Fibroblast of skin of left biceps (primary cell): ENCODE measurements at places on chromosomes 13 and 19.

DNA sequence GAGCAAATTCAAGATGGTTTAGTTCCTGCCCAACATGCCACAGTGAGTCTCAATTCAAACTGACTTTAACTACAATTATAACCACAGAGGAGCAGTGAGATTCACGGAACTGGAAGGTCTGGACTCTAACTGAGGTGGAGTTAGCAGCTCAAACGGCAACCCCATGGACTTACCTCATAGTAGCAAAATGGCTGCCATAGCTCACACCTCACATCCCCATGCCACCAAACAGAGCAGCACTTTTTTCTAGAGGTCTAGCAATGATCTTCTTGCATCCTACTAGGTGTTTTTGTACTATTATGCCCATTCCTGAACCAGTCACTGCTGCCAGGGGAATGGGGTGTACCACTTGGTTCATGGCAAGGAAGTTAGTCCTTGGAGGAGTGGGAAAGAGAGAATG lies 87.7 kb downstream of the ZNF536 start:
- no peak for DNase-seq

DNA sequence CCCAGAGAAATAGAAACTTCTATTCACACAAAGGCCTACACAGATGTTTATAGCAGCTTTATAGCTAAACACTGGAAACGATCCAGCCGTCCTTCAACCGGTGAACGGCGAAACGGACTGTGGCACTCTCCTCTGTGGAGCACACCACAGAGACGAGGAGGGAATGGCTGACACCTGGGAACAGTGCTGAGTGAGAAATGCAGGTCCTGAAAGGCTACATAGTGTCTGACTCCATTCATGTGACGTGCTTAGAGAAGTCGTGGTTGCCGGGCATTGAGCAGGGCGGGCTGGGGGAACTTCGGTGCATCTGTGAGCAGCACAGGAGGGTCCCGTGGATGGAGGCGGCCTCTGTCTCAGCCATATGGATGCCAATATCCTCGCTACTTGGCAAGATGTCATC lies 3.1 kb upstream of the GRK1 start:
- no peak for DNase-seq

DNA sequence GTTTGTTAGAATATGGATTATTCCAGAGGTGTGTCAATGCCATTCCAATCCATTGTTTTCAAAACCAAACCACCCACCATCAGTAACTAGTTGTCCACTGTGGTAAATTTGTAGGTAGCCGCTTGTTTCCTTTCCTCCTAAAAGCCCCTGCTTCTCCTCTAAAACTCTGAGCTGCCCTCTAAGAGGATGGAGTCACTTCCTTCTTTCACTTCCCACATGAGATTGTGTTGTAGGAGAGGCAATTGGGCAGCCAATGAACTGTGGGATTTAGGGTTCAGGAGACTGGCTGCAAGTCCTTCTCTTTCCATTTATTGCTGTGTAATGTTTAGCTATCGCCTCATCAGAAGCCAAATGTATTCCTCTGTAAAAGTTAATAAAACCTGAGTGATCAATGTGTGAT lies 49.9 kb upstream of the RFXAP start:
- no peak for DNase-seq

DNA sequence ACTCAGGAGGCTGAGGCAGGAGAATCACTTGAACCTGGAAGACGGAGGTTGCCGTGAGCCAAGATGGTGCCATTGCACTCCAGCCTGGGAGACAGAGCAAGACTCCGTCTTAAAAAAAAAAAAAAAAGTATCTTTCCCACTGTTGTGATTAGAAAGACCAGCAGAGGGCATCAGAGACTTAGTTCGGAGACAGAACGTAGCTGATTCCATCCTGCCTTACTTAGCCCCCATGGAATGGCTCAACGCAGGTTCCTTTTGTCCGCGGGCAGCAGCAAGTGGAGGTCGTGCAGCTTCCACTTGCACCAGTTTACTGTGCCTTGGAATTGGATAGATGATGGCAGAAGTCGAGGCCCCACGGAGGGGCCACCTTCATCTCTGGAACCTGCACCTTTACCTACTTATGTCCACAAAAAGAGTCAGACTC lies 8.1 kb downstream of the TIMM29 start:
- peak; percentile 46 for DNase-seq

DNA sequence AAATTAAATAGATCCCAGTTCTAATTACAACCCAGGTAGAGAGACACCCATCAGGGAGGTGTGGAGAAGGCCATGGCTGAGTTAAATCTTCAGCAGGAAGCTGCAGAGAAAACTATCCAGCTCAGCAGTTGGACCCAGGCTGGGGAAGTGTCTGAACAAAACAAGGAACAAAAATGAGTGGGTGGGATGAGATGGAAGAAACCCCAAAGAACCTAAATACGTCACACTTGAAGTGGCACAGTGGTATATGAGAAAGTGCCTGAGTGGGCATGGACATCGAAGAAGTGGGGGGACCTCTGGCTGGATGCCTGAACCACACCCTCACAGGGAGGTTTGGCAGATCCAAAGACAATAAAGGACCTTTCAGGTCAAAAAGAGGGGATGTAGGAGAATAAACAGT lies 3.5 kb upstream of the EPHX3 start:
- DNase-seq = no peak

GRCh38 chr13:25301347-25302113 lies at the start of gene NUP58:
NUP58 (plus strand) TSS chr13:25301625; CDS start chr13:25301774, 149 bp downstream.
- peak; percentile 84 for DNase-seq

- no peak for DNase-seq
Measured at GRCh38 chr13:111953546-111954178, 113.3 kb upstream of the SOX1 start.

GRCh38 chr19:7655581-7655980 lies 13.3 kb upstream of the RETN start:
- no peak for DNase-seq

- no peak for DNase-seq
Measured at GRCh38 chr13:34671137-34671536, 270.9 kb upstream of the NBEA start.

GRCh38 chr19:1590641-1591397 lies 1.8 kb downstream of the MBD3 start:
- DNase-seq = no peak

DNA sequence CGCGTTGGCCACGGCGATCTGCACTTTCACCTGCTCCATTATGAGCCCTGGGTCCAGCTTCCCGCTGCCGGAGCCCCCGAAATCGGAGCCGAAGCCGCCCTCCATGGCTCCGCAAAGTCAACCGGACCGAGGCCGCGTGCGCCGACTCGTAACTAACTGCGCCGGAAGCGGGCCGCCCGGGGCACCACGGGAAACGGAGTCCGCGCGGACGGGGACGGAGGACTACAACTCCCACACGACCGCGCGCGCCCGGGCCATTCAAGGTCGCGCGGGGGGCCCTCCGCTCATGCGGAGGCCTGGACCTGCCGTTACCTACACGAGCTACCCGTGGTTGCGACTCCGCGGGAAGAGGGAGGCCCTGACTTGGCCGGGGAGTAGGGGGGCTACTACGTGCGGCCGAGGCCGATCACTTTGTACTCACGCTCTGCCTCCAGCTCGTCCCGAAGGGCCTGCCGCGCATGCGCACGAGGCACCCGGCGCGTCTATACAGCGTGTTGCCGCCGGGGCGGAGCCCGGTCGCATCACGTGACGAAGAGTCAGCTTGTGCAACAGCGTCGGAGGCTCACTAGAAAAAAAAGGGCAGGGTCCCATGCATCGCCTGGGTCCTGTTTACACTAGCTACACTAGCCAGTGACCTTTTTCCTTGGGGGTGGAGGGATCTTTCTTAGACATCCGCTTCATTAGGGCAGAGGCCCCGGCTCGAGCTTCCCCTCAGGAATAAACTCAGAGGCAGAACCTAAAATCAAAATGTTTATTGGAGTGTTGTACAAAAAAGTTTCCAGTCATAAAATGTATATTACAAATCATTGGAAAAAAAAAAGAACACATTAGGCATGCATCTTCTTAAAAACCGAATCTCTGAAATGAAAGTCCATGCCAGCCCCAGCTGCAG lies at the start of gene TIMM13:
Gene TIMM13 (minus strand): TSS at position 158 of the 892 bp plus-strand sequence. CDS start 53 bp downstream, at position 105.
- DNase-seq = peak; percentile 87

GRCh38 chr19:17404015-17404414 lies 1.4 kb downstream of the BST2 start:
- DNase-seq = no peak

GRCh38 chr13:45717349-45717748 lies 15.2 kb downstream of the CBY2 start:
- DNase-seq = no peak

GRCh38 chr19:3333662-3334061 lies 32.7 kb upstream of the NFIC start:
- no peak for DNase-seq

GRCh38 chr19:2089001-2089711 lies 7.0 kb downstream of the MOB3A start:
- DNase-seq = no peak

DNA sequence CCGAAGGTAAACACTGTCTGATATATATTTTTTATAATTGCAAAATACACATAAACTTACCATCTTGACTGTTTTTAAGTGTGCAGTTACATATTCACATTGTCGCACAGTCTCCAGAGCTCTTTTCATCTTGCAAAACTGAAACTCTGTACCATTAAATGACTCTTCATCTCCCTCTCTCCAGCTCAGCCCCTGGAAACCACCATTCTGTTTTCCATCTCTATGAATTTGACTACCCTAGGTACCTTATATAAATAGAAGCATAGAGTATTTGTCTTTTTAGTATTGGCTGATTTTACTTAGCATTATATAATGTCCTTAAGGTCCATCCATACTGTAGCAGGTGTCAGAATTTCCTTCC lies 45.8 kb downstream of the LRCH1 start:
- DNase-seq = no peak

- DNase-seq = no peak
Measured at GRCh38 chr19:44848812-44849447, 2.8 kb downstream of the NECTIN2 start.

- DNase-seq = no peak
Measured at GRCh38 chr19:30557927-30558557, 185.9 kb downstream of the ZNF536 start.

DNA sequence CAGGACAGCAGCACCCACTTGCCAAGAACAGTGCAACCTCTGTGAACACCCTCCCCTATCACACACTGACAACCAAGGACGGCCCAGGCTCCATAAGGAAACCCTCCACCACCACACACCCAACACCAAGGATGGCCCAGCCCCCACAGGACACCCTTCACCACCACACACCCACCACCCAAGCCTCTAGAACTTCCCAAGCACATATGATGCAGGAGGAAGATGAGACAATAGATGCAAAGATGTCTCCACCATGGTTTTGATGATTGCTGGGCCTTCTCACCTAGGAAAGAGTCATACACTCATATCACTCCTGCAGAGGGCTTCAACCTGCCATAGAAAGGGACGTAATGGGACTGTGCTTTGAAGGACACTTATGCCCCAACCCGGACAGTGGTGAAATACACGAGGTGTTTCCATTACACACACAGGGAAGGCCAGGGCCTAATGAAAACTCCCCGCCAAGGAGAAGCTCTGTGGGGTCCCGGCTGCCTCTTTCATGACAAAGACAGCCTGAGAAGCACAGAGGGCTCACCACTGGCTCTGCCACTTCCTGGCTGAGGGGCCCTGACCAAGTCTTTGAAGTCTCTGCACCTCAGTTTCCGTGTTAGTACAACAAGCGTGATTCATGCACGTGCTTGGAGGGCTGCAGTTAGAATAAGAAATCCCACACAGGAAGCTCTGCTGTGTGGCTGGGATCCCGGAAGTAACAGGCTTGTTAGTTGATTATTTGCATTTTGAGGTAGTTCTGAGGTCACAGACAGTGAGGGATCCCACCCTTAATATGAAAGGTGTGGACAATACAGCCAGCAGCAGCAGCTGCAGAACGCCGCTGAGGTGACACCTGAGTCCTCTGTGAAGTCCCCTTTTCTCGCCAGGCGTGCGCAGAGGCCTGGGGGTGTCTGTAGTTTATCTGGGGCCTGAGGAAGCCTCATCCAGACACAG lies 61.9 kb upstream of the ATP12A start:
- no peak for DNase-seq

GRCh38 chr13:72125561-72125960 lies 258.6 kb upstream of the DACH1 start:
- DNase-seq = no peak

- DNase-seq = no peak
Measured at GRCh38 chr19:3276341-3276799, 51.9 kb downstream of the CELF5 start.

DNA sequence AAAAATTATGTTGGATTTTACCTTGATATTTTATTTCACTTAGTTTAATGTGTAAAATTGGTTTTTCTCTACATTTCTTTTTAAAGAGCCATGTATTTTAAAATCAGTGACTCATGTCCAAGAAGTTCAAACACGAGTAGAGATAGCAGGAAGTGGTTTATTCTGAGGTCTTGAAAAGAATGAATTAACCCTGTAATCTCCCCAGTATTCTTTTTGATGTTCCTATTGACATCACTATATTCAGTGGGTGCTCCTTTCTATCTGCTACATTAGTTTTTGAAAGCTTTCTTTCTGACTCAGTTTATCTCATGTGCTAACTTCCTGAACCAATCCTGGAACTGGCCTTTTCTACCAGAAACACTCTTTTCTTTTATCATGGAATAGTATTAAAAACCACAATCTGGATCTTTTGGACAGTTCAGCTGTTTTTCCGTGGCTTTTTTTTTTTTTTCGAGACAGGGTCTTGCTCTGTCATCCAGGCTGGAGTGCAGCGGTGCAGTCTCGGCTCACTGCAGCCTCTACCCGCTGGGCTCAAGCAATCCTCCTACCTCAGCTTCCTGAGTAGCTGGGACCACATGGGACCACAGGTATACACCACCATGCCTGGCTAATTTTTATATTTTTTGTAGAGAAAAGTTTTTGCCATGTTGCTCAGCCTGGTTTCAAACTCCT lies 114.9 kb downstream of the PCCA start:
- peak; percentile 44 for DNase-seq

DNA sequence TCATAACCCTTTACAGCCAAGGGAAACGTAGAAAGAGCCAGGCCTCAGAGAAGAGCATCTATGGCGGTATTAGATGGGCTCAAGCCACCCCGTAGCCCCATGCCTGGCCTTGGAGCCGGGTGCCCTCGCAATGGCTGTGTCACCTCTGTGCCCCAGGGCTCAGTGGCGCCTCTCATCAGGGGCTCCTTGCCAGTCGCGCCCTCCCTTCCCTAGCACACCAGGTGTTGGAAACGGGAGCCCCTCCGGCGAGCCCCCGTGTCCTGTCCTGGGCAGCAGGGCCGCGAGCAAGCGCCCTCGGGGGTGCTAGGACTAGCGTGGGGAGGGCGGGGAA lies 453 bp downstream of the ZNF256 start:
- DNase-seq = no peak

DNA sequence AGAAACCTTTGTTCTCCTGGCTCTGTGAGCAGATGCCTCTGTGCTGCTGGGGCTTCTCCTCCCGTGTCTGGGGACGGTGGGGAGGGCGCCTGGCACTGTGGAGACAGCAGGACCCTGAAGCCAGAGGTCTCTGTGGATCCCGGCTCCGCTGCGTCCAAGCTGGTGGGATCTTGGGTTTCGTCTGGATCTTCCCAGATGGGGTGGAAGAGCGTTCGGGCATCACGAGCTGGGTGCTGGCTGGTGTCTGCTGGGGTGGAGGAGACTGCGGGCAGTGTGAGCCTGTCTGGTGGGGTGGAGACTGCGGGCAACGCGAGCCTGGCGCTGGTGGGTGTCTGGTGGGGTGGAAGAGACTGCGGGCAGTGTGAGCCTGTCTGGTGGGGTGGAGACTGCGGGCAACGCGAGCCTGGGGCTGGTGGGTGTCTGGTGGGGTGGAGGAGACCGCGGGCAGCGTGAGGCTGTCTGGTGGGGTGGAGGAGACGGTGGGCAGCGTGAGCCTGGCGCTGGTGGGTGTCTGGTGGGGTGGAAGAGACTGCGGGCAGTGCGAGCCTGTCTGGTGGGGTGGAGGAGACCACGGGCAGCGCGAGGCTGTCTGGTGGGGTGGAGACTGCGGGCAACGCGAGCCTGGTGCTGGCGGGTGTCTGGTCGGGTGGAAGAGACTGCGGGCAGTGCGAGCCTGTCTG lies 5.6 kb downstream of the TEX29 start:
- DNase-seq = no peak

- DNase-seq = peak; percentile 15
Measured at GRCh38 chr13:35954207-35954560, 177.0 kb downstream of the DCLK1 start.
